ENCODE measurements at places on chromosomes 5 and 9. TPM values are rescaled to one million over a fixed set of nuclear protein-coding genes. Genes with fewer than 3 reads are reported as not detected.

GFPT2 gene
- 0.83 TPM for total RNA-seq

GABBR2 gene
- not detected for total RNA-seq

IER5L gene
- total RNA-seq, result 10.1 TPM

SYK gene
- 12.4 TPM for total RNA-seq

RANBP17 gene
- 10.3 TPM for total RNA-seq

SPATA31C1 gene
- not detected for total RNA-seq

F2RL2 gene
- 0.17 TPM for total RNA-seq

PCDHA13 gene
- total RNA-seq, result 0.43 TPM

IQGAP2 gene
- 0.83 TPM for total RNA-seq

PDLIM7 gene
- total RNA-seq, result 166 TPM

SPINK1 gene
- total RNA-seq, result not detected

TXNDC8 gene
- total RNA-seq, result not detected

TTC1 gene
- 46.8 TPM for total RNA-seq

TAS2R1 gene
- not detected for total RNA-seq

LOX gene
- 28.0 TPM for total RNA-seq

HRCT1 gene
- total RNA-seq, result 4.7 TPM

DMRT3 gene
- total RNA-seq, result not detected

SNCAIP gene
- total RNA-seq, result under 0.01 TPM

All from mammary epithelial cell (primary cell).